ENCODE measurements at places on chromosomes 7 and 10.

DNA sequence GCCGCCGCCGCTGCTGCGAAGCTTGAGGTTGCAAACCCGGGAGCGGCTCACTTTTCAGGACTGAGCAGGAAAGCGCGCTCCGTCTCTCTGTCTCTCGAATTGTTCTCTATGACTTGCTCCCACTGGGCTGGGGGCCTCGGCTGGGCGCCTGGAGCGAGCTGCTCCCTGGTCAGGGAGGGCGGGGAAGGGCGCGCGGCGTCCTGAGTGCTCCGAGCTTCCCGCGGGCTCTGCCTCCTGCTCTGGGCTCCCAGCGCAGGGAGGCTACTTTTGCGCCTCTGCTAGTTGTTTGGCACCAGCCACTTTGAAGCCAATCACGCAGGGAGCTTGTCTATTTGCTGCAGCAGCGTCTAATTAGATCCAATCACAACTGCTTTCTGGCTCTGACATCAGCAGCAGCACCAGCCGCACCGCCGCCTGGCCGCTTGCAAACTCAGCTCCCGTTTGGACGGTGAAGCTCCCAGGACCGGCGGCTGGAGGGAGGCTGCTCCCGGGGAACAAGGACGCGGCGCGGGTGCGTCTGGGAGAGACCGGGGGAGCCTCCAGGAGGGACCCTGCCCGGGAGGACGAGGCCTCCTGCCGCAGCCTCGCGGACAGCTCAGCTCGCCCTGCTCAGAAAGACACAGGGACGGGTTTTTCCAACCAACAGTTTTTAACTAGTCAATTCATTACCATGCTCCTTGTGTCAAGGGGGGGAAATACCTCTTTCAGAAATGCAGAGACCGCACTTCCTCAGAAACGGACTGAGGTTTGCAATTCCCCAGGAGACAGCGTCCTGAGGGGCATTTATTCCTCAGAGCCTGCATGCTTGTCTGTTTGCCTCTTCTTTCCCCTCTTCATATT lies at the start of gene ADARB2:
Gene ADARB2 (minus strand): TSS at position 304 of the 840 bp plus-strand sequence.
- peak; percentile 59 for DNase-seq

DNA sequence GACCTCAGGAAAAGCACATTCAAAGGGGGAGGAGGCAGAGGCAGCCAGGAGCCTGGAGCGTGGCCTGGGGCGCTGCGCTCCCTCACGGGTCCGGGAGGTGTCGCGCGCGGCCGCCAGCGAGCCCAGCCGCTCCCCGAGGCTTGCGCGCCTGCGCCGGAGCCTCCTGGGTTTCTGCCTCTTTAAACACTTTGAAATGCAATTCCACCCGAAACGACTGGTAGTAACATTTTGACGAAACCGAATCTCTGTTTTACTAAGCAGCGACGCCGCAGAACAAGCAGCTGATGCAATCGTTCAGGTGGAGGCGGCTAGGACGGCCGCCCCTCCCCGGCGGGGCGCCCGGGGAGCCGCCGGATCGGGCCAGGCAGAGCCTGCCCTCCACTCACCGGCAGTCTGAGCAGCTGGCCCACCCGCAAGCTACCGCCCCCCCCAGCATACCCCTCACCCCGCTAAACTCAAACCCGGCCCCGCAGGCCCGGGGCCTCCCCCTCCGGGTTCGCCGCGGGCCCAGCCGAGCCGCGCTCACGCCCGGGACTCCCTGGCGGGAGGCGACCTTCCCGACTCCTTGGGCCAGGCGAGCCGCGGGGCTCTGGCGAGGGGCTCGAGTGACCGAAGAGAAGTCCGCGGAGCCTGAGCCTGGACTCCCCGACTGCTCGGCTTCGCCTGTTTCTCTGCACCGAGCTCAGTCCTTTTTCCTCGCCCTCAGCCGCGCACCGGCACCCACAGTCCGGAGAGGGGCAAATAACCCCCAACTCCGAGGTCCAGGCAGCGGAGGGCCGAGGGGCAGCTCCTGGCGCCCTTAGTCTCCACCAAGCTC lies 3.2 kb downstream of the MKX start:
- DNase-seq = no peak

GRCh38 chr7:129295015-129295423 lies 70.2 kb downstream of the AHCYL2 start:
- DNase-seq = no peak

DNA sequence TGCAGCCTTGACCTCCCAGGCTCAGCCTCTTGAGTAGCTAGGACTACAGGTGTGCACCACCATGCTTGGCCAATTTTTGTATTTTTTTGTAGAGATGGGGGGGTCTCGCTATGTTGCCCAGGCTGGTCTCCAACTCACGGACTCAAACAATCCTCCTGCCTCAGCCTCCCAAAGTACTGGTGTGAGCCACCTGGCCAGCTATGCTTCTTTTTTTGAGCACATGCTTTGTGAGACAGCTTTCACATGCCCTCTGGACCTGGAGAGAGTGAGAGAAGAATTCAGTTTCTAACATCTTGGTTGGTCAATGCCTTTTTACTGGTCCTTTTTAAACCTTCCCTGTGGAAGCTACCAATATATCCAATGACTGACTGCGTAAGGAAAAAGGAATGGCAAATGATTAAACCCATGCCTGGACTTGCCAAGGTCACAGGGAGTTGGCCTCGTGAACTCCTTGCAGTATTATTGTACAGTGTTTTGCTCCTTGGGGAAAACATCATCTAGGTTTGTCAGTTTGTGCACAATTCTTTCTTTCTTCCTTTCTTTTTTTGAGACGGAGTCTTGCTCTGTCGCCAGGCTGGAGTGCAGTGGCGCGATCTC lies 6.2 kb upstream of the FOXK1 start:
- DNase-seq = no peak

DNA sequence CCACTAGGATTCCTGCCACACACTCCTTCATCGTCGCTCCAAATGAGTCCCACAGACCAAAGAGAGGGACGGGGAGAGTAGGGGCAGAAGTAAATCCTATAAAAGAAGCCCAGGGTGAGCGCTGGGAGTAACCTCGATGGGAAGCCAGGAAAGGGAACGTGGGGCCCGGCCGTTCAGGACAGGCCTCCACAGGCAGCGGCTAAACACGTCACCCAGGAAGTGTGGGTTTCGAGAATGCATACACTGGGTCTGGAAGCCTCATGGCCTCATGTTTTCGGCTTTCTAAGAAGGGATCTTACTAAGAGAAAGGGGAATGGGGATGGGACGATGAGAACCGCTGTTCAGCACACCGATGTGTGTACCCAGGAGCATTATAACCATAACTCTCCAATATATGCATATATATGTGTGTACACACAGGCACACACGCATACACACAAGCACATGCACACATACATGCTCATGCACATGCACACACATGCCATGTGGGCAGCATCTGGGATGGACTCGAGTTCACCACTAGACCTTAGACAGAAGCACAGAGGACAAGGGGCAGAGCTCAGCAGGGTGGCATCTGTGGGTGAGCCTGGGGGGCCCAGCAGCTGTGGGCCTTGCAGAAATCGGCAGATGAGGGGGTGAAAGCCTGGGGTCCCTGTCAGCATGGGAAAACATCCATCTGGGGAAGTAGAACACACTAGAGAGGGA lies 14.8 kb upstream of the CNPY1 start:
- no peak for DNase-seq

GRCh38 chr7:68235937-68236336 lies 1239.3 kb downstream of the TYW1 start:
- DNase-seq = no peak

DNA sequence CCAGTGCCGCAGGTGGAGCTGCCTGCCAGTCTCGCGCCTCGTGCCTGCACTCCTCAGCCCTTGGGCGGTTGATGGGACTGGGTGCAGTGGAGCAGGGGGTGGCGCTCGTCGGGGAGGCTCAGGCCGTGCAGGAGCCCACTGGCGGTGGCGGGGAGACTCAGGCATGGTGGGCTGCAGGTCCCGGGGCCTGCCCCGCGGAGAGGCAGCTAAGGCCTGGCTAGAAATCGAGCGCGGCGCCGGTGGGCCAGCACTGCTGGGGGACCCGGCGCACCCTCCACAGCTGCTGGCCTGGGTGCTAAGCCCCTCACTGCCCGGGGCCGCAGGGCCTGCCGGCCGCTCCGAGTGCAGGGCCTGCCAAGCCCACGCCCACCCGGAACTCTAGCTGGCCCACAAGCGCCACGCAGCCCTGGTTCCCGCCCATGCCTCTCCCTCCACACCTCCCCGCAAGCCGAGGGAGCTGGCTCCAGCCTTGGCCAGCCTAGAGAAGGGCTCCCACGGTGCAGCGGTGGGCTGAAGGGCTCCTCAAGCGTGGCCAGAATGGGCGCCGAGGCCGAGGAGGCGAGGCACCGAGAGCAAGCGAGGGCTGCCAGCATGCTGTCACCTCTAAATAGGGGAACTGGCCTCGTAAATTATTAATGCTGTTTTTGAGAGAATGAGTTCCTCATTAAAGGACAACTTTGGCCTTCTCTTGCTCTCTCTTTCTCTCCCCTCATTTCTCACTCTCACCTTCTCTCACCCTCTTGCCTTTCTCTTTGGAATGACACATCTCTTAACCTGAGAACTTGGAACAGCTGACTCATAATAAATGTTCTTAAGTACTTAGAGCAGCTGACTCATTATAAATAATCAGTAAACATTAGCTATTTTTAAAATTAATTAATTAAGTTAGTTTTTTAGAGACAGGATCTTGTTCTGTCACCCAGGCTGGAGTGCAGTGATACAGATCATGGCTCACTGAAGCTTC lies 4.9 kb downstream of the ACADSB start:
- DNase-seq = no peak

- no peak for DNase-seq
These were observed 1060.3 kb upstream of the CELF2 start for GRCh38 chr10:9957351-9957750.

GRCh38 chr7:140623980-140624379 lies 16.6 kb downstream of the DENND2A start:
- DNase-seq = no peak

DNA sequence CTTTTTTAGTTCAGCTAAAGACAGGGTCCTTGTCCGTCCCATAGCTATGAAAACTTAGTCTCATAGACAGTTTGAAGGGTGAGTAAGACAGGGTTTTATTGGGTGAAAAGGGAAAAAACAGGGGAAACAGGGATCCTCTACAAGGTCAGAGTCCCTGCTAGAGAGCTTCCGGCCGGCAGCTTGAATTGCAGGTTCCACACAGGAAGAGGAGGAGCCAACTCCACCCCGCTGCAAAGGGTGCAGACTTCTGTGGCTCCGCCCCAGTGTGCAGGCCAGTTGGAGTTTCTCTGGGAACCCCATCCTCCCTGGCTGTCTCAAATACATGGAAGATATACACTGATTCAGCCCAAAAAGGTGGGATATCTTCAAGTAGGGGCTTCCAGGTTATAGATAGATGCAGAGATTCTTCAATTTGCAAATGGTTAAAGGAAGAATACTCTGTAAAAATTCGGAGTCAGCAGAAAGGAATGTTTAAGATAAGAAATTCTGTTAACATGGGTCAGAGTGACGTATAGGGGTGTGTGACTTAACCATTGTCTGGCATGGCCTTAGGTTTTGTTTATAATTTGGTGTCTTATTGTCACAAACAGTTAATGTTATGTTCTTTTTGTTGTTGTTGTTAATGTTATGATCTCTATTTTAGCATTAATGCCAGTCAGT lies 34.6 kb upstream of the HECW1 start:
- DNase-seq = no peak

GRCh38 chr10:44102726-44103255 lies 282.1 kb downstream of the CXCL12 start:
- DNase-seq = no peak

DNA sequence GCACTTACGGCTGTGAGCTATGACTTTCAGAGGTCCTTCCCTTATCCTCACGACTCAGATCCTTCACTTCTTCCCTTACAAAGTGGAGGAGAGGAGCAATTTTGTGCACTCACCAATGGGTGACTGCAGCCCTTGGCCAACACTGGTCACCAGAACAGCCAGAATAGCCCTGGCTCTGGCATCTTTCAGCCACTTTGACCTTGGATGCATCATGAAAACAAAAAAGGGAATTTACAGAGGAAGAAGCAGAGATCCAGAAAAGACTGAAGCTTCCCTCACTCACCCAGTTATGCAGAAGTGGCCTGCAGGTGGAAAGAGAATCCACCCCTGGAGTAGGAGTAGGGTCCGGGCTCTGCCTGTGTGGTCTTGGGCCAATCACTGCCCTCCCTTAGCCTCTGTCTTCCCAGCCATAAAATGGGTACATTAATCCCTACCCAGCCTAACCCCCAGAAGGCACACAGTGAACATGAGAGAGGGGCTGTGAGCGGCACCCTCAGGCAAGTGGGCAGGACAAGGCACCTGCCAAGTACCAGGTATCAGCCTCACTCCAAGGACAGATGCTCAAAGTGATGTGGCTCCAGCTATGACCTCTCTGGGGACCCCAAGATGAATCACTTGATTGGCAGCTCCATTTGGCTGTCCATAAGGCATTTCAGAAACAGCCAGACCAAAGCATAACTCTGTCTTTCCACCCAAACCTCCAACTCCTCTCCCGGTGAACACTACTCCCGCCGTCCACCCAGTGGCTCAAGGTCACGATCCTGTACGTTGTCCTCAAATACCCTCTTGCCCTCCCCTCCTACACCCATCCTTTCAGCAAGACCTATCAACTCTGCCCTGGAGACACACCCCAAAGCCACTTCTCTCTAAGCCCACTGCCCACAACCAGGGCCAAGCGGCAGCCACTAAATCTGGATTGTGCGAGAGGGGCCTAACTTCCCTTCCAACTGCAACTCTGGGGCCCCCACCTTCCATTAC lies 129.8 kb upstream of the ZMIZ1 start:
- DNase-seq = no peak

DNA sequence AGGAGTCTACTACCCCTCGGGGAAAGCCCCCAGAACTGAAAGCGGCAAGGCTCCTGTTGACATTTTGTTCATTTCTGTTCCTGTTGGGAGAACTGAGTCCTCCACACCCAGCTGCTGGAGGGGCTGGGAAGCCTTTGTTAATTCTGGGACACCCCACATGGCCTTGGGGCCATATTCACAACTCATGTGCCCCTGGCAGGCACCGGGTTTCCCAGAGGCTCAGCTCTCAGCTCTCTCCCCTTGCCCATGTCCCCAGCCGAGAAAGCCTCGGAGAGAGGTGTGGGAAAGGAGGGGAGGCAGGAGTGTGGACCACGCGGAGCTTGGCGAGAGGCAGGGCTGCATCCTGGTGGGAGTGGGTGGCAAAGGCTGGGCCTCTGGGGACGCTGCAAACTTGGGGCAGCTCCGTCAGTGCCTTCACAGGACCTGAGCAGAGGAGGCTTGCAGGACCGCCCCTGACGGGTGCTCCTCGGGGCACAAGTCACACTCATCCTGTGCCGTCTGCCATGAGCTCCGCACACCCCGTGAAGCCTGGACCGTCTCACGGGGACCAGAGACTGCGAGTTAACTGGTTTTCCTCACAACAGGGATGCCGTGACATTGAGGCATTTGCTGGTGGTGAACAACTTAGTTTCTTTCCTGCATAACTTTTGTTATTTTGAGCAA lies 140.9 kb downstream of the DNAJB6 start:
- DNase-seq = no peak

GRCh38 chr10:86648704-86649427 lies 5.5 kb upstream of the OPN4 start:
- DNase-seq = peak; percentile 16

GRCh38 chr7:150420987-150421674 lies 29.3 kb upstream of the GIMAP8 start:
- peak; percentile 6 for DNase-seq
